ENCODE measurements at places on chromosomes 7 and 10.

GRCh38 chr7:104005197-104005596 lies 15.7 kb upstream of the RELN start:
- DNase-seq = no peak

GRCh38 chr7:12716134-12716681 lies 28.8 kb downstream of the ARL4A start:
- DNase-seq = no peak

DNA sequence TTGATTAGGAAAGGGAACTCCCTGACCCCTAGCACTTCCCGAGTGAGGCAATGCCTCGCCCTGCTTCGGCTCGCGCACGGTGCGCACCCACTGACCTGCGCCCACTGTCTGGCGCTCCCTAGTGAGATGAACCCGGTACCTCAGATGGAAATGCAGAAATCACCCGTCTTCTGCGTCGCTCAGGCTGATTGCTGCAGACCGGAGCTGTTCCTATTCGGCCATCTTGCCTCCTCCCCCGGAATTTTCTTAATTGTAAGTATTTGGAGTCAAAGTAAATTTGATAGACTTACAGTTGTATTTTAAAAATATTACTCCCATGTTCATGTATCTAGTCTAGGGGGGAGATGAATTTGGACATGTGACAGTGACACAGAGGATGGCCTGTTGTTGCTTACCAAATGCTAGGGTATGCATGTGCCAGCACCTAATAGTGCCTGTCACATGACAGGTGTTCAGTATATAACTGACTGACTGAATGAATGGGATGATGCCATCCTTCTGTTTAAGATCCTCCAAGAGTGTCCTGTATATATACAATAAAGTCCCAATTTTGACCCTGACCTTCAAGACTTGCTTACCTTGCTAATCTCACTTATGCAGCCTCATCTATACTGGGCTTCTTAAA lies 42.0 kb upstream of the ICA1 start:
- DNase-seq = no peak

- DNase-seq = no peak
Measured at GRCh38 chr7:45599851-45600706, 25.9 kb downstream of the ADCY1 start.

GRCh38 chr7:139597028-139597427 lies 73.5 kb downstream of the CLEC2L start:
- DNase-seq = no peak

DNA sequence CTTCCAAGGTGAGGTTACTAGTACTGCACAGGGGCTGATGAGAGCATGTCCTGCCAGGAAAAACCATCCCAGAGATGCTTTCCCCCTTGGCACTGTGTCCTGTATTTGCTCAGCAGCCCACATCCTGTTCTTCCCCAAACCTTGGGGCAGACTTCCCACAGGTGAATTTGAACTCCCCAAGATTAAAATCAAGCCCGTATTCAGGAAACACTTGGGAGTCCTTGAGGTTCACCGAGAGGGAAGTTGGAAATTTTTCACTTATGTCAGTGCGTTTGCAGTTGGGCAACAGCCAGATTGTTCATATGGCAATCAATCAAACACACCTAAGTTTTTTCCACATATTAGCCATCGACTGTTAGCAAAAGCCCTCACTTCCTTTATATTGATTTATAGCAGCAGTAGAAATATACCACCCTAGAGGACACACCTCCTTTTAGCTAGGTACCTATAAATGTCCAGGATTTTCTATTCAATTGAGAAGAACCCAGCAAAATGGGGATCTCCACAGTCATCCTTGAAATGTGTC lies at the start of gene DMBT1:
DMBT1 (plus strand) TSS at position 476 of the 526 bp plus-strand sequence; CDS start at position 493, 17 bp downstream.
- no peak for DNase-seq
